ENCODE measurements at places on chromosomes 7 and 10.

- no peak for DNase-seq
Measured at GRCh38 chr7:139591550-139592195, 68.2 kb downstream of the CLEC2L start.

DNA sequence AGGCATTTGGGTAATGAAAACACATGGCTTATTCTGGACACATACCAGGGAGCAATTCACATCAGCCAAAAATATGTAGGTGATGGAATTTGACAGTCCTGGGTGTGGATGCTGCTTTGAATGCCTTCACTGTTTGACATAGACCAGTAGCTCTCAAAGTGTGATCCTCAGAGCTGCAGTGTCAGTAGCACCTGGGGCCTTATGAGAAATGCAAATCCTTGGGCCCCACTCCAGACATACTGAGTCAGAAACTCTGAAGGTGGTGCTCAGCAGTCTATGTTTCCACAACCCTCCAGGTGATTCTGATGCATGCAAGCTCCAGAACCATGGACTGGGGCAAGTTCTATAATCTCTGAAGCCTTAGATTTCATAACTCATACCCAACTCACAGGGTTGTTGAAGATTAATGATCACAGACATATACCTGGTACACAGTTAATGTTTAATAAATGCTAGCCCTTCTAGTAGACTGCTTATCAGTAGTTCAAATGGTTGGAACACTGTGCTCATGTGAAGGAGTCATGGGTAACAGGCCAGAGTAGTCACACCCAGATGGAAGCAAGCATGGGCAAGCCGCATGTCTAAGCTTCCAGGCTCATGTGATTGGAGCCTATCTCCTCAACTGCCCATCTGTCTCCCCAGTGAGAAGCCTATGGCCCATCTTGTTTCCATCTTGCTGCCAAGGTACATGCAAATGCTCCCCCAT lies 715.7 kb downstream of the GRID1 start:
- no peak for DNase-seq

GRCh38 chr7:15309872-15310271 lies 251.9 kb downstream of the AGMO start:
- no peak for DNase-seq

GRCh38 chr7:1458683-1459511 lies at the start of gene MICALL2:
TSS of gene MICALL2 (minus strand) at chr7:1459470. CDS start at chr7:1459326, 144 bp downstream.
- DNase-seq = peak; percentile 57

DNA sequence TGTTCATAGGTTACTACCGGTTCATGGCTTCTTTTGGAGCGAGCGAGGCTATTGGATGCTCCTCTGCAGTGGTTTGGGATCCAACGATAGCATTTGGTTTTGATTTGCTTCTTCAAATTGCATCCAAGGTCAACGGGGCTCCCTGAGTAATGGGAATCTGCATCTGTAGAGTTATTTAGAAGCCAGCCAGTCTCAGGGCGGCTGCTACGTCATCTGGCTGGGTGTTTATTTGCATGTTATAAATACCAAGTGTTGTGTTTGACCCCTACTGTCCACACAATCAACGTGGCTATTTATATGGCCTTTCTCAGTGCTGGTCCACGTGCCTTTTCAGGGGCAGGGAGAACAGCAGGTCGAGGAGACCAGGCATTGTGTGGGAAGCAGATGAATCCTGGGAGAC lies 137.7 kb downstream of the PRPF18 start:
- no peak for DNase-seq

GRCh38 chr10:69732147-69732825 lies 69.4 kb upstream of the COL13A1 start:
- no peak for DNase-seq

DNA sequence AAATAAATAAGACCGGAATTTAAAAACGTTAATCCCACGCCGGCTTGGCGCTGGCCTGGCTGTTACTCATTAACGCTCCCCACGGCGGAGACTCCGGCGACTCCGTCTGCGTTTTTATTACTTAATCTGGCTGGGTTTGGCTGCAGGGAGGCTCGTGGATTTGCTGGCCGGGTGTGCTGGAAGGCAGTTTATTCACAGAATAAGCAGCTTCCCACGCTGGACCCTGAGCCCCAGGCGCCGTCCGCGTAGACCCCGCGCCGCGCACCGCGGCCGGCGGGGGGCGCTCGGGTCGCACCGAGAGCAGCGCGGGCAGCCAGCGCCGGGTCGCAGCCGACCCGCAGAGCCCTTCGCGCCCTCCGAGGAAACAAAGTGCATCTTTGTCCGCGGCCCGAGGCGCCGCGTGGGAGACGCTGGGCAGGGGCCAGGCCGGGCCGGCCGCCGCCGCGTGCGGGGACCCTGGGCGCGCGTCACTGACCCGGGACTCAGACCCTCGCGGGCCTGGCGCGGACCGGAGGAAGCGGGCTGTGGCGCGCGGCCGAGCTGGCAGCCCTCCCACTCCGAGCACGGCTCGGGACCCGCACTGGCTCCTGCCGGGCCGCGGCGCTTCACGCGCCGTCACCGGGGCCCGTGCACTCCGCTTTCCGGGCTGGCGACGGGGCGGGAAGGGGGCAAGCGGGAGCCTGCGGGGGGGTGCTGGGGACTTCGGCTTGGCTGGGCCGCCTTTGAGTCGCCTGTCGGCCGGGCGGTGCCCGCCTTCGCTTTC lies 587 bp upstream of the GRK5 start:
- peak; percentile 29 for DNase-seq

GRCh38 chr10:71099731-71100361 lies 112.5 kb upstream of the UNC5B start:
- DNase-seq = no peak

GRCh38 chr7:110948280-110948679 lies 142.6 kb upstream of the LRRN3 start:
- no peak for DNase-seq

DNA sequence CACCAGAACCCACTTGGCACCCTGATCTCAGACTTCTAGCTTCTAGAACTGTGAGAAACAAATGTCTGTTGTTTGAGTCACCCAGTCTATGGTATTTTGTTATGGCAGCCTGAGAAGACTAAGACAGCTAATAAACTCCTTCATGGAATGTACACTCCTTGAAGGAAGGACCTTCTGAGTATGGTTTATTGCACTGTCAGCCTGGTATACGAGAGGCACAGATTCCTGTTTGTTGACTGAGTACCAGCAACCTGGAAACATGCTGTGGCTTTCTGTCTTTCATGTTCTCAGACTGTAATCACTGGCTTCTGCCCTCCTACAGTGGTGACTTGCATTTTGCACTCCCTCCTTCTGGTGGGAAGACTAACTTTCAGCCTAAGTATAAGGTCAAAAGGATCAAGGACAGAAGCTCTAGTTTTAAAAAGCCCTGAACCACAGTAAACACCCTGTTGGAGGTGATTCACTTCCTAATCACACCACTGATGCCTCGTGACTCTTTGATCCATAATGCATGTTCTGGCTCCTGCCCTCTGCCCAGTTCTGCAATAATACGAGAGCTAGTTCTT lies 319.0 kb upstream of the NPSR1 start:
- DNase-seq = no peak

GRCh38 chr10:104391150-104391968 lies 37.7 kb downstream of the CFAP58 start:
- no peak for DNase-seq

GRCh38 chr7:41323806-41324205 lies 379.1 kb downstream of the INHBA start:
- DNase-seq = no peak

DNA sequence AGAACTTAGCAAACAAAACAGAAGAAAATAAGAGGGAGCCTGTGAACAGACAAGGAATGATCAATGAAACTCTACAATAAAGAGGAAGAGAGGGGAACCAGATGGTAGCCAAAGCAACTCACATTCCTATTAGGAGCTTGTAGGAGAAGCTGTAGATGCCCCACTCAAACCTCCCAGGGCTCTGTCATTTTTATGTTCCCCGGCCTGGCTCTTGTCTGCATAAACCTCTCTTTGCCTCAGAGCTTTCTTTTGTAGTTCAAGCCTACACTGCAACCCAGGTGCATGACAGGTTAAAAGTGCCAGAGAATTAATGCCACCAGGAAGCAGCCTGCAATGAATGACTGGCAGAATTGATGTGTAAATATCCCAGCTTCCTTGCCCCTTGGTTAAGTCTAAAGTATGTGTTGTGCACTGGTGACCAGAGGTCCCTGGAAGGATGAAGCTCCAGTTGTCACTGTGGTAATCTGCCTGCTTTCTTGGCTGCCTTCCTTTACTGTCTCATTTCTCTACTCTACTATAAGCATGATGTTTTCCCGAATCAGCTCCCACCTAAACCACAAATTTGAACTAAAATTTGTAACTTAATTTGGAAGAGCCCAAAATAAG lies 40.4 kb downstream of the HDAC9 start:
- no peak for DNase-seq

DNA sequence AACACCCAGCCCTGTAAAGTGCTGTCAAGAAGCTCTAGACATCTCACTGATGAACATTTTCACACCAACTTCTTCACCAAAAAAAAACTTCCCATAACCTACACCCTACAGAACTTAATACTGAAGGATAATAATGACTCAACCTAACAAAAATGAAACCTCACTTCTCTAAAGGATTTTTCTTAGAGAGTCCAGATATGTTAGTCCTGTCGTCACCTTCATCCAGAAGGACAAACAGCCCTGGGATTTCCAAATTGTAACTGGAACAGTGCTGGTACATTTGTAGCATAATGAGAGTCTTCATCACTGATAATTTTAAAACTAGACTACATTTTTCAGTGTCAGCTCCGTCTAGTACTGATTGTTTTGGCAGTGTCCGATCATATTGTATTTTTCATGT lies 528.6 kb upstream of the CELF2 start:
- no peak for DNase-seq

- DNase-seq = no peak
Measured at GRCh38 chr10:73097305-73097670, 622 bp upstream of the P4HA1 start.

GRCh38 chr7:105656922-105657521 lies 75.7 kb upstream of the EFCAB10 start:
- peak; percentile 39 for DNase-seq

- DNase-seq = no peak
Measured at GRCh38 chr7:156823435-156823834, 69.5 kb downstream of the LMBR1 start.

GRCh38 chr10:114508376-114508775 lies 104.1 kb upstream of the AFAP1L2 start:
- DNase-seq = no peak

DNA sequence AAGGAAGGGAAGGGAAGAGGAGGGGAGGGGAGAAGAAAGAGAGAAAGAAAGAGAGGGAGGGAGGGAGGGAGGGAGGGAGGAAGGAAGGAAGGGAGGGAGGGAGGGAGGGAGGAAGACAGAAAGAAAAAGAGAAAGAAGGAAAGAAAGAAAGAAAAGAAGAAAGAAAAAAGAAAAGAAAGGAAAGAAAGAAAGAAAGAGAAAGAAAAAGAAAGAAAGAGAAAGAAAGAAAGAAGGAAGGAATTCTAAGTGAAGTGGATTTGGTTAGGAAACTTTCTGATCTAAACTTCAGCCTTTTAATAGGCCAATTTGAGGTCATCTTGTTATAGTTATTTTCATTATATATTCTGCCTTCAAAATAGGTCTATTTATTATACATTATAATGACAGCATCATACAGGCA lies 4.3 kb downstream of the CAV2 start:
- no peak for DNase-seq

DNA sequence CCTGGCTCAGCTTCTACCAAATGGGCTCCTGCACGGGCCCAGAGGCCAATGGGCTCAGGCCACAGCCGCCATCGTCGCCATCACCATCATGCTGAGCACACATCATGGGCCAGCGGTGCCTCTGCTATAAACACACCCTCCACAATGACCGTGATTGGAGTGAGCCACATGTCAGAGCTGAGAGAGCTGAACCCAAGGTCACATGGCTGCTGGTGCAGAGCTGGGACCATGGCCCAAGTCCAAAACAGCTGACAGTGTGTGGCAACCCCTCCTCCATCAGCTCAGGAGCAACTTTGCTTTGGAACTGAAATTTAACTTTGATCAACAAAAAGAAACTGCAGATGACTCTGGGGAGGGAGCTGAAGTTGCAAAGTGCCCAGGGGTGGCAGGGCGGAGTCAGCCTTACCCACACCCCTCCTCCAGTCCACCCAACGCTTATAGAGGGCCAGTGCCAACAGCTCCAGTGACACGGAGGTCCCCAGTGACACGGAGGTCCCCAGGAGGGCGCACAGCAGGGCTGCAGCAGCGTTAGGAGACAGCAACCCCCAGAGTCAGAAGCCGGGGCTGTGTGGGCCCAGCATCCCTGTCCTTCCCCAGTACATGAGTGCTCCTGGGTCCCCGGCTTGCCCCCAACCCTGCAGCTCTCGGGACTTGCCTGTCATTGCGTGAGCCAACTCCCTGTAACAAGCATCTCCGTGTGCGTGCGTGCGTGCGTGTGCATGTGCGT lies 249.6 kb downstream of the ELFN1 start:
- peak; percentile 26 for DNase-seq

DNA sequence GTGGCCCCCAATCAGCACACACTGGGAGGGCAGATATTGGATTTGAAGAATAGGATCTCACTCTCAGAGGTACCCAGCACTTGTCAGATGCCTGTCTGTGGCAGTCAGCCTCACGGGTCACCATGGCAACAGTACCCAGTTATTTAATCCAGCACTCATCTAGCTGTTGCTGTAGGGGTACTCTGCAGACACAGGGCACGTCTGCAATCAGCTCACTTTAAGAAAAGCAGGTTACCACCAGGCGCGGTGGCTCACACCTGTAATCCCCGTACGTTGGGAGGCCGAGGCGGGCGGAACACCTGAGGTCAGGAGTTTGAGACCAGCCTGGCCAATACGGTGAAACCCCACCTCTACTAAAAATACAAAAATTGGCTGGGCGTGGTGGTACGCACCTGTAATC lies 11.9 kb downstream of the SFXN4 start:
- no peak for DNase-seq

DNA sequence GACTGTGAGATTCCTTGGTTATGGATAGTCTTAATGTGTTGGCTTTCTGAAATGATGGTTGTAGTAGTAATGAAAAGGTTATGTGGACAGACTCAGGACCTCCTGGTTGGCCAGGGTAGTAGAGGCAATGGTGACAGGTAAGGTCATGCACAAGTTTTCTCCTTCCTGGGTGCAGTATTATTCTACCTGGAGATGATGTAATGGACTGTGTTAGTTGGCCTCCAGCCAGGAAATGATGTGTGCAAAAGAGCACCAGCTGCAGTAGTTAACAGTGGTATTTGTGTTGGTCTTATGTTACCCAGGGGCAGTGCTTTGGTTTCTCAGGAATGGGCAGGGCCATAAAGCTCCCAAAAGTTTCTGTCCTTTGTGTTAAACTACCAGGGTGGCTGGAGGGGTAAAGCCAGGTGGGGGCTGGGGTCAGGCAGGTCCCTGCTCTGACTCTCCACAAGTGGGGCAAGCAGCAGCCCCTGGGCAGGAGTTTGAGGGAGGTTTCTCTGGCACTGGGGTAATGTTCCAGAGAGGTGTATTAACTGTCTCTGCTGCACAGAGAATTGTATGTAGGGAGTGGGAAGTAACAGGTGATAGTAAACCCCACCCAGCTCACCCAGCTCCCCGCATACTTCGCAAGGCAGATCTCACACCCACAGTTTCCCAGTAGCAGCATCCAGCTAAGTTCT lies 36.3 kb downstream of the GPR22 start:
- DNase-seq = no peak

Data from dermis microvascular lymphatic vessel endothelial cell (primary cell).